ENCODE measurements at places on chromosomes 5 and 9.

DNA sequence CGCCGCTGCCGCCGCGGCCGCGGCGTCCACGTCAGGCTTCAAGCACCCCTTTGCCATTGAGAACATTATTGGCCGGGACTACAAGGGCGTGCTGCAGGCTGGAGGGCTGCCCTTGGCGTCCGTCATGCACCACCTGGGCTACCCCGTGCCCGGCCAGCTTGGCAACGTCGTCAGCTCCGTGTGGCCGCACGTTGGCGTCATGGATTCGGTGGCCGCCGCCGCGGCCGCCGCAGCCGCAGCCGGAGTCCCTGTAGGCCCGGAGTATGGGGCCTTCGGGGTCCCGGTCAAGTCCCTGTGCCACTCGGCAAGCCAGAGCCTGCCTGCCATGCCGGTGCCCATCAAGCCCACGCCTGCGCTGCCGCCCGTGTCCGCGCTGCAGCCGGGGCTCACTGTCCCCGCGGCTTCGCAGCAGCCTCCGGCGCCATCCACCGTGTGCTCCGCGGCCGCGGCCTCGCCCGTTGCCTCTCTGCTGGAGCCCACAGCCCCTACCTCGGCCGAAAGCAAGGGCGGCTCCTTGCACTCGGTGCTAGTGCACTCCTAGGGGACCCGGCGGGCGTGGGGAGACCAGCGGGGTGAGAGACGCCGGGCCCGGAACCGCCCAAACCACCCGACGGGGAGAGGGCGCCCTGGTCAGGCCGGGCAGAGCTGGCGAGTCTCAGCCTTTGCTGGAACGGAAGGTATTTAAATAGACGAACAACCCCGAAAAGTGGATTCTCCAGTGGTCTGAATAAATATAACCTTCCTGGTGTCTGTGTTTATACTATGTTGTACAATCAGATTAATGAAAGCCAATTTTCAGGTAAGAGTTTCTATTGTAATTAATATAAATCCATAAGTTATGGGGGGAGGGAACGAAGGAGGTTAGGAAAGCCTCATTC, 1.2 kb downstream of the FOXB2 start:
- no peak for DNase-seq

DNA sequence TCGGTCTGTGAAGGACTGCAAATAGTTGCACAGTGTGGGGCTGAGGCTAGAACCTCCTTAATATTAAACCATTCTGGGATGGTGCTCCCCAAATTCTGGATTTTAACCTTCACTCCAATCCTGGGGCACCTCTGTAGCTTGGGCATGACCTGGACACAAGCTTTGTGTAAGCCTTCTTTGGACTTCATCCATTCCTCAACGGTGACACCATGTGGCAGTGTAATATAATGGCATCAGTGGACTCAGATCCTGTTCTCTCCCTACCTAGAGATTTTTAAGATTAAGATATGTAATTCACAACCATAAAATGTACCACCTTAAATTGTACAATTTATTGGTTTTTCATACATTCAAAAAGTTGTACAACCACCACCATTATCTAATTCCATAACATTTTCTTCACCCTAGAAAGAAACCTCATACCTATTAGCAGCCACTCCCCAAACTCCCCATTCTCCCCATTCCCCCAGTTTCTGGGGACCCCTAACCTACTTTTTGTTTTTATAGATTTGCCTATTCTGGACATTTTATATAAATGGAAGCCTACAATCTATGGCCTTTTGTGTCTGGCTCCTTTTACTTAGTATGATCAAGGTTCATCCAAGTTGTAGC, 4.8 kb upstream of the PLGRKT start:
- DNase-seq = no peak

- no peak for DNase-seq
Measured at GRCh38 chr9:121598965-121599871, 52.2 kb upstream of the DAB2IP start.

DNA sequence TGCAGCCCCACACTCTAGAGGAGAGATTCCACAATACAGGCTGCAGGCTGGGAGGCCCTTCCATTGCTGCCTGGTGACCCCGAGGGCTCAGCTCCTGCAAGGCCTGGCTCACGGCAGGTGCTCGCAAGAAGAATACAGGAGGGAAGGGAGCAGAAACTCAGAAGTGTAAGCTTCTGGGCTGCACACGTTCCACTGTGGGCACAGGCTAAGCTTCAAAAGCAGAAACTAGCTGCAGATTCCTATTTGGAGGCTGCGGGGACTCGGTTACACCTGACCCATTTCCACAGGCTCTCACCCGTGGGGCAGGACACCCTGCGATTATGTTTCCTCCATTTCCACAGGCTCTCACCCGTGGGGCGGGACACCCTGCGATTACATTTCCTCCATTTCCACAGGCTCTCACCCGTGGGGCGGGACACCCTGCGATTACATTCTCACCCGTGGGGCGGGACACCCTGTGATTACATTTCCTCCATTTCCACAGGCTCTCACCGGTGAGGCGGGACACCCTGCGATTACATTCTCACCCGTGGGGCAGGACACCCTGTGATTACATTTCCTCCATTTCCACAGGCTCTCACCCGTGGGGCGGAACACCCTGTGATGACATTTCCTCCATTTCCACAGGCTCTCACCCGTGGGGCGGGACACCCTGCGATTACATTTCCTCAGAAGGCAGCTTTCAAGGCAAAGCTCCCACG, 10.3 kb downstream of the LPCAT1 start:
- no peak for DNase-seq

GRCh38 chr5:110896901-110897300, 158.1 kb downstream of the SLC25A46 start:
- DNase-seq = no peak

- no peak for DNase-seq
Measured at GRCh38 chr9:87338088-87338989, 159.3 kb upstream of the DAPK1 start.

GRCh38 chr5:179530069-179530998, 20.0 kb upstream of the RUFY1 start:
- DNase-seq = peak; percentile 28

DNA sequence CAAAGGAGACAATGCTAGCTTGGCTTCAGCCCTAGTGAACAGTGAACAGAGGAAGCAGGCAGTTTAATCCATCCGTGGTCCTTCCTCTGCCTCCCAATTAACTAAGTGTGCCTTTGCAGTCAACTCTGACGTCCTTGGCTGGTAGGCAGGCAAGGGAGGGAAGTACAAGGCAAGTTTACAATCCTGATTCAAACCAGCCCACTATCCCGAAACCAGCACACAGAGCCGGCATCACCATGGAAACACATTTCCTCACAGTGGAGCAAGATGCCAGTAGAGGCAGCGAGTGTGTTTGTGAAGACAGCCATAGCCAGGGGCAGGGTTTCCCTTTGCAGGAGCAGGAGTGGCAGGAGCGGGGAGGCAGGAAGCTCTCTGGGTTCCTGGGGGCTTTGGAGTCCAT, 73.9 kb downstream of the GOLPH3 start:
- DNase-seq = no peak

DNA sequence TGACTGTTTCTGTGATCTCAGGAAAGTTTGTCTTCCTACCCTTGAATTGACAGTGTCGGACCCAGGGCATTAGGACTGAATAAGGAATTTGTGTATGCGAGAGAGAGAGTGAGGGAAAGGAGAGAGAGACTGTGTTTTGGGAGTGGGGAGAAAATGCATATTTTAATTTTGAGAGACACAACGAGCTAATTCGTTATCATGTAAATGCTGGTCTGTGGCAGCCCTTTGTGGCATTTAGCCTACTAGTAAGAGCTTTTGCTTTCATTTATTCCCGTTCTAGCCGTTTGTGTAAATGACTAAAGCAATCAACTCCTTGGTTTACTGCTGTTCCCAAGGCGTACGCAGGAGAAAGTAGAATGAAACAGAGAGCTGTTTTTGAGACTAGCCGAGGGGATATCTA, 79.8 kb upstream of the MAMDC2 start:
- DNase-seq = no peak

DNA sequence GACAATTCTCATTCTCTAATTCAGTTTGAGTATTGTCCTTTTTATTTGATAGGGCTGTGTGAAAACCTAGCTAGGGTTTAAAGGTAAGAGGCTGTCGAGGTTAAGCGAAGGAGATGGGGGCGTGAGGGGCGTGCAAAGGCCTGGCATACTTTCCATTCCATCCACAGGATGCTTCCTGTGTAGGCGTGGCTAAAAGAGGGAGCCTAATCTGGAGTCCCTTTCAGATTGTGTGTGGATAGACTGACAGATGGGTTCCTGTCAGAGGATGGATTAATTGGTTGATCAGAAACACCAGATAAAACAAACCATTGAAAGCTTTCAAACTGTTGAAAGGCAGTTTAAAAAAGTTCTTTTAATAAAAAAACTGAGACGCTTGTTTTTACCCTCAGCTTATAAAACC, 1.1 kb upstream of the ELL2 start:
- DNase-seq = no peak

DNA sequence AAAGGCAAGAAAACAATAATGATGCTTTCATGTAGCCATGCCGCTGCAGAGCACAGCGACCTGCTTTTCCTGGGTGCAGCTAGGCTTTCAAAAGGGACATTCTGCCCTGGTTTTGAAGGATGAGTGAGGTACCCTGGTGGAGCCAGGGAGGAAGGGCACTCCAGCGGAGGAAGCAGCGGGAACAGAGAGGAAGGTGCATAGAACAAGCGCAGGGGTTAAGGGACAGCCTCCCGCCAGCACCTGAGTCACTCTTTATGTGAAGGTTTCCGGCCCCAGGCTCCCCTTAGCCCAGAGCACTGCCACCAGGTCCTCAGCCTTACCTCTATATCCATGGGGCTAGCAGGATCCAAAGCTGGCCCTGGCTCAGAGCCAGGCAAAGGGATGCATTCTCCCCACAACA, 221.1 kb downstream of the CDK5RAP2 start:
- DNase-seq = no peak

GRCh38 chr5:163855754-163856153, 350.3 kb downstream of the MAT2B start:
- DNase-seq = no peak

DNA sequence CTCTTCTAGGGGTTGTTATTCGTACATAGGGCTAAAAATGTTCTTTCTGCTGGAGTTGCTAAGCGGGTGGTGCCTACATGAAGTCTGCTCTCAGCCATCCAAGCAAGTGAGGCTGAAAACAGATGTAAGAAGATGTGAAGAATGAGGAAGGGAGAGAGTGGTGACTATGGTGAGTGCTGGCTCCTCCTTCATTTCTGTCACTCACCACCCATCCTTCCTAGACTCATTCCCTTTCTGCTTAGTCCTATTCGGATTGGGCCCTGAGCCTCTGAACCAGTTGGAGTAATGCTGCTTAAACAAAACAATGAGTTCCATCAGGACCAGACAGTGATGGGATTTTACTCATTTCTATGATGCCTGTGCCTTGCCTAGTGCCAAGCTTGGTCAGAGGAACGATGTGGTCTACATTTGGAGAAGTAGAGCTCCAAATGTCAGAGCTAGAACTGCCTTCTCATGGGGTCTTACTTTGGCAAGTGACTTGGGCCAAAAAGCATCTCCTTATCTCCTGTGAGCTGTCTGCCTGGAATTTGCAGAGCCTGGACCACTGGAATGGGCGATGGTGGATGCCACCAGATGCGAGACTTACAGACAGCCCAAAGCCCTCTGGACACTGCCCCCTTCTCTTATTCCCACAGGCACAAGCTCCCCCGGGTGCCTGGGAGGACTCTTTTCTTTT, 192.9 kb downstream of the FBXL7 start:
- no peak for DNase-seq

- peak; percentile 32 for DNase-seq
Measured at GRCh38 chr5:79236362-79236969, 535 bp downstream of the JMY start.

DNA sequence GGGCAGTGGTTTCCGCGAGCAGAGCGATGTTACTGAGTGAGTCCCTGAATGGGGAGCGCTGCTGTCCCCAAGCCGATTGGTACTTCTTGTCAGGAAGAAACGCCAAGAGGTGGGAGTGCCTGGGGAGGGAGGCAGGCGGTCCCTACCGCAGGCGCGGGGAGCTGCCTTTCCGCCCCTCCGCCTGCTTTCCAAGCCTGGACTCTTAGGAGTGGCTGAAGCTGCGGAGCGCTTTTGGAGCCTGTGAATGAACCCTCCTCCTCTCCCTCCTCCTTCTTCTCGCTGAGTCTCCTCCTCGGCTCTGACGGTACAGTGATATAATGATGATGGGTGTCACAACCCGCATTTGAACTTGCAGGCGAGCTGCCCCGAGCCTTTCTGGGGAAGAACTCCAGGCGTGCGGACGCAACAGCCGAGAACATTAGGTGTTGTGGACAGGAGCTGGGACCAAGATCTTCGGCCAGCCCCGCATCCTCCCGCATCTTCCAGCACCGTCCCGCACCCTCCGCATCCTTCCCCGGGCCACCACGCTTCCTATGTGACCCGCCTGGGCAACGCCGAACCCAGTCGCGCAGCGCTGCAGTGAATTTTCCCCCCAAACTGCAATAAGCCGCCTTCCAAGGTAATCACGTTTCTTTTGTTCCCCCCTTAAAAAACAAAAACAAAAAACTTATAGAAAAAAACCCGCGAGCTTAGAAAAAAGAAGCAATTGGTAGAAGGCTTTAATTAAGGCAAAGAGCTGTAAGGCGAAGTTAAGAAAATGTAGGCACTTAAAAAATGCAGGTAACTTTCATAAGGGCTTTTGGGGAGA, at the start of gene VCAN:
Gene VCAN, plus strand, starts transcription at position 340 of the 808 bp plus-strand sequence. CDS start 11,775 bp downstream, outside the sequence.
- DNase-seq = no peak

Data from T-helper 17 cell (primary cell).